ENCODE measurements at places on chromosomes 1 and 21.

DNA sequence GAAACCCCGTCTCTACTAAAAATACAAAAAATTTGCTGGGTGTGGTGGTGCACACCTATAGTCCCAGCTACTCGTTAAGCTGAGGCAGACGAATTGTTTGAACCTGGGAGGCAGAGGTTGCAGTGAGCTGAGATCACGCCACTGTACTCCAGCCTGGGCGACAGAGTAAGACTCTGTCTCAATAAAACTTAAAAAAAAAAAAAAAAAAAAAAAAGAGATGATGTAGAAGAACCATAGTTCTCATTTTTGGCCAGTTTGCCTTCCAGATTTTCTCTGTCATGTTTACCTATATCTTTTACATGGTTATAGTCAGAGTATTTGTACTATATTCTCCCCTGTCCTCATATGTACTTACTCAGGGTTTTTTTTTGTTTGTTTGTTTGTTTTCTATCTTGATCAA is 53.6 kb downstream of the UCK2 start:
- DNase-seq = no peak

- no peak for DNase-seq
Measured at GRCh38 chr1:2082064-2082463, 31.9 kb downstream of the PRKCZ start.

GRCh38 chr1:175708787-175709186 is 34.6 kb downstream of the TNR start:
- DNase-seq = no peak

DNA sequence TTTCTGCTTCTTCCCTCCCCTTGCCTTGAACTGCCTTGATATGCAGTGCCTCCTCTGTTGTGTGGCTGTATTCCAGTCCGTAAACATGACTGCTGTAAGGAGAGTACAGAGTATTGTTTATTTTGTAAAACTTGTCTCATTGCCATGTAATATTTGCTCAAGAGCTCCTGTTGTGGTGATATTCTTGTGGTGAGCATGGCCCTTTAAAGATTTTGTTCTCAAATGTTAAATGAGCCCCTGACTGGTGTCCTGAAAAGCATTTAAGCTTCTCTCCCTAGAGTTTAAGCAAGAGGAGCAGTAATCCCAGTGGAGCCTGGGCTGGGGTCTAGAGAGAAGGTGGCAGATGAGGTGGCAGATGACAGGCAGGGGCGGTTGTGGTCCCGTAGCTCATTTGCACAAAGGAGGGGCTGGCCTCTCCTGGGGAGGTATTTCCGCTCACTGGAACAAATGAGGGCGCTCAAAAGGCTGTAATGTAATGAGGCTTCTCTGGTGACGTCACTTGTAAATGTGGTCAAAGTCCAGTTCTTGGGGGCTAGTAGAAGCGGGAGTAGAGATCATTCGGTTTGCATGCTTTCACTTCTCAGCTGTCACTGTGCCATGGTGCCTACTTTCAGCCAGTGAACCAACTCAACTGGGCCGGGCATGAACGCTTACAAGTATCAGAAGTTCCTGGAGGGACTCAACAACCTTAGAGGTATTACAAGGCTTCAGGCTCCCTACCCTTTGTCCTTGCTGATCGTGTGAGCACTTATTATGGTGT is 46.0 kb upstream of the MACF1 start:
- no peak for DNase-seq

GRCh38 chr1:244515680-244516079 is 54.6 kb downstream of the CATSPERE start:
- DNase-seq = no peak

- no peak for DNase-seq
Measured at GRCh38 chr21:45618287-45618686, 25.2 kb upstream of the PCBP3 start.

- no peak for DNase-seq
Measured at GRCh38 chr1:168752171-168752832, 23.3 kb upstream of the DPT start.

DNA sequence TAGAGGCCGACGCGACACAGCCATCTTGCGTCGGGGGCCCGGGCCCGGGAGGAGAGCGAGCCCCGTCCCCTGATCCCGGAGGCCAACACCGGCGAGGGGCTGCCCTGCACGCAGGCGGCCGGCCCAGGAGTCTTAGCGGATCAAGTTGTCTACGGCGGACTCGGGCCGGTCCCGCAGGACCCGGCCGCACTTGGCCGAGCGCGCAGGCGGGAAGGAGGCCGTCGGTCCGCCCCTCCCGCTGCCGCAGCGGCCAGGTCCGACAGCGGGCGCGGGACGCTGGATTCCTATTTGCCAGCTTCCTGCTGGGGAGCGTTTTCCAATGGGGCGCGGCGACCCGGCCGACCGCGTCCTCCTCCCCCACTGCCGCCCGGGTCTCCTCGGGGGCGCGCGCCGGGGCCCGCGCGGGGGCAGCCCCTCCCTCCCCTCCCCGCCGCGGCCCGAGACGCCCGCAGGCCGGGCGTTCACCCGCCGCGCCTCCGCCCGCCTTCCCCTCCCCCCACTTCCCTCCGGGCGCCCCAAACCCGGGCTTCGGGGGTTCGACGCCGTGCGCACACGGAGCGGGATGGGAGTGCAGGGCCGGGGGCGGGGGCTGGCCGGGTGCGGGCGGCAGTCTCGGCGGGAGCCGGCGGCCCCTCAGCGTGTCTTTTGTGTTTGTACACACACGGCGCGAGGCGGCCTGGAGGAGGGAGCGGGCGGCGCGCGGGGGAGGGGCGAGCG is 517 bp upstream of the H3-3A start:
- DNase-seq = no peak

All from GM20000 (cell line).